Lower lobe of right lung (tissue), 2 donors: ENCODE measurements at places on chromosomes 1 and 21.

GRCh38 chr1:6724517-6725141 is 23.0 kb upstream of the DNAJC11 start:
- H3K4me1 ChIP-seq, result no peaks in the 10 kb centered on the region
- H3K4me3 ChIP-seq, result no peak overlapping the region
- no peak for DNase-seq
- H3K27ac ChIP-seq, result no peak overlapping the region
- H3K36me3 ChIP-seq, result no peaks in the 10 kb centered on the region
- no peaks in the 10 kb centered on the region for H3K27me3 ChIP-seq

DNA sequence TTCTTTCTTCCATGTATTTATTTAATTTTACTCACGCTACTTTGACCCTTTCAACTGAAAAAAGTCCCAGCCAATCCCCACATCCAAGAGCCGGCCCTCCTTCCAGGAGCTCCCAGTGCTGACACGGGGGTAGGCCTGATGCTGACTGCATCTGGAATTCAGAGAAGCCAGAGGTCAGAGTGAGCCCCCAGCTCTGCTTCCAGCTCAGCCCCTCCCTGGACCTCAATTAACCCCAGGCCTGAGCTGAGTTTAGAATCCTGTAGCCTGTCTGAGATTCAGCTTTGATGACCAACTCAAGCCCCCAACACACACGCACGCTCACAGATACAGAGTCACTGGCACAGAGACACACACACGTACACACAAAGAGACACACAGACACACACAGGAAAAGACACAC is 247.9 kb downstream of the NPHP4 start:
- peak; percentile 14 for DNase-seq
- peaks cover 40% of the 10 kb centered on the region for H3K27me3 ChIP-seq
- H3K27ac ChIP-seq, result no peak overlapping the region
- no peak overlapping the region for H3K4me3 ChIP-seq
- no peaks in the 10 kb centered on the region for H3K36me3 ChIP-seq
- H3K4me1 ChIP-seq, result no peaks in the 10 kb centered on the region

DNA sequence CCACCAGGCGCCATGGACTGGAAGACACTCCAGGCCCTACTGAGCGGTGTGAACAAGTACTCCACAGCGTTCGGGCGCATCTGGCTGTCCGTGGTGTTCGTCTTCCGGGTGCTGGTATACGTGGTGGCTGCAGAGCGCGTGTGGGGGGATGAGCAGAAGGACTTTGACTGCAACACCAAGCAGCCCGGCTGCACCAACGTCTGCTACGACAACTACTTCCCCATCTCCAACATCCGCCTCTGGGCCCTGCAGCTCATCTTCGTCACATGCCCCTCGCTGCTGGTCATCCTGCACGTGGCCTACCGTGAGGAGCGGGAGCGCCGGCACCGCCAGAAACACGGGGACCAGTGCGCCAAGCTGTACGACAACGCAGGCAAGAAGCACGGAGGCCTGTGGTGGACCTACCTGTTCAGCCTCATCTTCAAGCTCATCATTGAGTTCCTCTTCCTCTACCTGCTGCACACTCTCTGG is 3.8 kb downstream of the GJB3 start:
- DNase-seq, result no peak
- H3K36me3 ChIP-seq, result no peaks in the 10 kb centered on the region
- H3K4me1 ChIP-seq, result peaks cover 17% of the 10 kb centered on the region
- H3K4me3 ChIP-seq, result no peak overlapping the region
- no peak overlapping the region for H3K27ac ChIP-seq
- H3K27me3 ChIP-seq, result peaks cover 31% of the 10 kb centered on the region

DNA sequence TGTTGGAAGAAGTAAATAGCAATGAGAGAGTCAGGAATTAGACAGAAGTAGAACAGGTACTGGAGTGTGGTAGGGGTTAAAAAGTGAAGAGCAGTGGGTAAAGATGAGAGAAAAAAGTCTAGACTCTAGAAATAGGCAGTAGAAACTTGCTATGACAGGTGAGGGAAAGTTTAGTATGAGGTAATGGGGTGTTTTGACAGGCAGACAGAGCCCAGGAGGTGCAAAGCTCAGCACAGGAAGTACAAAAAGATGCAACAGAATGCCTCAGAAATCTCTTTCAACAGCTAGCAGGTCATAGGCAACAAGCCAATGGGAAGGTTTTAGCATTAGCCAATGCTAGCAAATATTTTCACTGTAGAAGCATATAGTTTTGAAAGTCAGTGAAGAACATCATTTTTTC is 319.1 kb upstream of the SGIP1 start:
- no peaks in the 10 kb centered on the region for H3K27me3 ChIP-seq
- no peaks in the 10 kb centered on the region for H3K4me1 ChIP-seq
- H3K4me3 ChIP-seq, result no peak overlapping the region
- H3K27ac ChIP-seq, result no peak overlapping the region
- no peaks in the 10 kb centered on the region for H3K36me3 ChIP-seq

GRCh38 chr1:21344750-21345443 is 54.6 kb upstream of the ECE1 start:
- H3K4me1 ChIP-seq, result peaks cover 47% of the 10 kb centered on the region
- DNase-seq, result peak; percentile 58
- no peaks in the 10 kb centered on the region for H3K27me3 ChIP-seq
- H3K27ac ChIP-seq, result peak overlapping the region; percentile 79
- H3K36me3 ChIP-seq, result no peaks in the 10 kb centered on the region

DNA sequence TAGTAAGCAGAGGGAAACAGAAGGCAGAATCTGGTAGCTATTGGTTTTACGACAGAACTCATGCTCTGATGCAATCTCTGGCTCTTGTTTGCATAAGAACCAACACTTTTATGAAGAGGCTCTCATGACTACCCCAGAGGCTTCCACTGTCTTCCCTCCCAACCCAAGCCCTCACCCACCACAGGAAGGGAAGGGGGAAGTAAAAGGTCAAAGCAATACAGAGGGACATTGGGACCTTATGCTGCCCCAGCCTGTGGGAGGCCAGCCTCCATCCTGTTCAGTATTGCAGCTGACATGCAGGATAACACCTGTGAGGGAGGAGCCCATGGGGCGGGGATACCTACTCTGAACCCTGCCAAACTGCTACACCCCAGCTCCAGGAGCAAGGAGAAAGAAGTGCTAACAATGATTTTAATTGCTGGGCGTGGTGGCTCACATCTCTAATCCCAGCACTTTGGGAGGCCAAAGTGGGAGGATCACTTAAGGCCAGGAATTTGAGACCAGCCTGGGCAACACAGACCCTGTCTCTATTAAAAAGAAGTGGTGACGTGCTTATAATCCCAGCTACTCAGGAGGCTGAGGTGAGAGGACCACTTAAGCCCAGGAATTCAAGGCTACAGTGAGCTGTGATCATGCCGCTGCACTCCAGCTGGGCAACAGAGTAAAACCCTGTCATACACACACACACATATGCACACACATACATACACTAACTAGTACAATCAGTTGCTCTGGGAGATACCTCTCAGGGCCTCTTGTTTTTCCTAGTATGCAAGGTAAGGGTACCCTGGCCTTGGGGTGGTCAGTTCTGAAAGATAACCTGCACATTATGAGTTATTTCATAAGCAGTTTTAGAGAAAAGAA is 9.5 kb downstream of the MR1 start:
- peaks cover 6% of the 10 kb centered on the region for H3K36me3 ChIP-seq
- no peak overlapping the region for H3K4me3 ChIP-seq

GRCh38 chr1:33391343-33392078 is 39.4 kb downstream of the PHC2 start:
- H3K4me1 ChIP-seq, result peaks cover 6% of the 10 kb centered on the region
- H3K4me3 ChIP-seq, result no peak overlapping the region
- no peaks in the 10 kb centered on the region for H3K36me3 ChIP-seq
- DNase-seq, result no peak

DNA sequence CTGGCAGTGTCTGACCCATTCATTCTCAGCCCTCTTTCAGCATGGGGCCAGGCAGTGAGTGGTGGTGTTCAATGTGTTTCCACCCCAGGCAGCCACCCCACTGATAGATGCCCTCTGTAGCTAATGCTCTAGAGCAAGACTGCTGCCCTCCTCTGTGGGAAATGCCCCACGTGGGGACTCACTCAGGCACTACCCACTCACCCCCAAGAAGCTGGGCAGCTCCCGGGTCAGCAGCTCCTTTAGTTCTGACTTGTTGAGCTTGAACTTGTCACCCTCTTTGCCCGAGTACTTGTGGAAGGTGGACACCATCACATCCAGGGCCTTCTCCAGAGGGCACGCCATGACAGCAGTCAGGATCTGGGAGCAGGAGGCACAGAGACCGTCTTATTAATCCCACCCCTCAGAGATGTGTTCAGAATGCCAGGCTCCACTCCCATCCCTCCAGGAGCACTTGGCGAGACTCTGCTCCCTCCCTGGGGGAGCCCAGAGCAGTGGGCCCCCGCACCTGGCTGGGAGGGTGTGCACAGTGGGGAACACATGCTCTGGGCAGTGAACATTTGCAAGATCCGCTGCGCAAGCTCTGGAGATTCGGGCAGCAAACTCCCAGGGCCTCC is 1.0 kb downstream of the S100A4 start:
- DNase-seq, result no peak
- peak overlapping the region; percentile 68 for H3K4me3 ChIP-seq
- H3K36me3 ChIP-seq, result peaks cover 16% of the 10 kb centered on the region
- H3K27ac ChIP-seq, result peak overlapping the region; percentile 90
- H3K27me3 ChIP-seq, result no peaks in the 10 kb centered on the region

GRCh38 chr1:180594723-180595122 is 36.0 kb downstream of the OVAAL start:
- DNase-seq, result no peak
- no peaks in the 10 kb centered on the region for H3K36me3 ChIP-seq
- no peak overlapping the region for H3K4me3 ChIP-seq
- no peaks in the 10 kb centered on the region for H3K27me3 ChIP-seq
- H3K27ac ChIP-seq, result no peak overlapping the region
- no peaks in the 10 kb centered on the region for H3K4me1 ChIP-seq

DNA sequence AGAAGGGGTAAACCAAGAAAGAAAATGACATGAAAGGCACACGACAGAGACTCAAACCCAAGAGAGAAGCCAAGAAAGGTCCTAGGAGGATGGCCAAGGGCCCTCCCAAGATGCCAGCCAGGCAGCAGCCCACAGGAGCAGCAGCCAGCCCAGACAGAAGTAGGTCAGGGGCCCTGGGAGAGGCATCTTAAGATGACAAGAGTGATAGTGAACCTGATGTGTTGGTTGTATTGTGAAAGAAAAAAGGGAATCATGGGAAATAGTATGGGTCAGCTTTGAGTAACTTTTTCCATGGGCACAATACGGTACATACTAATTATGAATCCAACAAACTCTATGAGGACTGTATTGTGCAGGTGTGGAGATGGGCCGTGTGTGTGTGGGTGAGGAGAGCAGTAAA is 3.3 kb downstream of the CCSAP start:
- H3K4me3 ChIP-seq, result no peak overlapping the region
- no peaks in the 10 kb centered on the region for H3K36me3 ChIP-seq
- peaks cover 25% of the 10 kb centered on the region for H3K4me1 ChIP-seq
- H3K27ac ChIP-seq, result no peak overlapping the region
- H3K27me3 ChIP-seq, result no peaks in the 10 kb centered on the region

- peak overlapping the region; percentile 66 for H3K27ac ChIP-seq
- H3K27me3 ChIP-seq, result no peaks in the 10 kb centered on the region
- no peak overlapping the region for H3K4me3 ChIP-seq
- H3K36me3 ChIP-seq, result no peaks in the 10 kb centered on the region
Observed at GRCh38 chr1:109253803-109254620, 4.7 kb downstream of the CELSR2 start.

GRCh38 chr21:29658934-29659203 is 280.9 kb downstream of the GRIK1 start:
- H3K27ac ChIP-seq, result no peak overlapping the region
- DNase-seq, result no peak
- no peak overlapping the region for H3K4me3 ChIP-seq
- H3K27me3 ChIP-seq, result no peaks in the 10 kb centered on the region

- peak overlapping the region; percentile 38 for H3K4me3 ChIP-seq
- DNase-seq, result no peak
- H3K4me1 ChIP-seq, result peaks cover 16% of the 10 kb centered on the region
- no peaks in the 10 kb centered on the region for H3K27me3 ChIP-seq
- H3K36me3 ChIP-seq, result no peaks in the 10 kb centered on the region
- H3K27ac ChIP-seq, result peak overlapping the region; percentile 59
Observed at GRCh38 chr1:117735045-117735992, 129.5 kb downstream of the TENT5C start.

DNA sequence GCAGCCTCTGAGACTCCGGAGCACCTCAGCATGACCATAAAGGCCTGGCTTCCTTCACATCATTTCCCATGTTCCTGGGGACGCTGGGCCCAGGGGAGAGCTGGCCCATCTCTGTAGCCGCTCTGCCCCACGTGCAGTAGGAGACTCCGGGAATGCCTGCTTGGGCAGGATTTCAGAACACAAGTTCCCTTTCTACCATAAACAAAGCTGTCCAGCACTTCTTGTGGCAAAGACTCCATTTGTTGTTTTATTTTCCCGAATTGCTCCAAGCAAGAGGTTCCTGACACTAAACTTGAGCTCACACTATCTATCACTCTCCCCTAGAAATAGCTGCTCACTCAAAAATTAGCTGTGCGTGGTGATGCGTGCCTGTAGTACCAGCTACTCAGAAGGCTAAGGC is 21.9 kb downstream of the CHD5 start:
- no peak overlapping the region for H3K4me3 ChIP-seq
- no peaks in the 10 kb centered on the region for H3K36me3 ChIP-seq
- peaks cover 7% of the 10 kb centered on the region for H3K27me3 ChIP-seq
- H3K4me1 ChIP-seq, result no peaks in the 10 kb centered on the region
- H3K27ac ChIP-seq, result no peak overlapping the region
- DNase-seq, result no peak

DNA sequence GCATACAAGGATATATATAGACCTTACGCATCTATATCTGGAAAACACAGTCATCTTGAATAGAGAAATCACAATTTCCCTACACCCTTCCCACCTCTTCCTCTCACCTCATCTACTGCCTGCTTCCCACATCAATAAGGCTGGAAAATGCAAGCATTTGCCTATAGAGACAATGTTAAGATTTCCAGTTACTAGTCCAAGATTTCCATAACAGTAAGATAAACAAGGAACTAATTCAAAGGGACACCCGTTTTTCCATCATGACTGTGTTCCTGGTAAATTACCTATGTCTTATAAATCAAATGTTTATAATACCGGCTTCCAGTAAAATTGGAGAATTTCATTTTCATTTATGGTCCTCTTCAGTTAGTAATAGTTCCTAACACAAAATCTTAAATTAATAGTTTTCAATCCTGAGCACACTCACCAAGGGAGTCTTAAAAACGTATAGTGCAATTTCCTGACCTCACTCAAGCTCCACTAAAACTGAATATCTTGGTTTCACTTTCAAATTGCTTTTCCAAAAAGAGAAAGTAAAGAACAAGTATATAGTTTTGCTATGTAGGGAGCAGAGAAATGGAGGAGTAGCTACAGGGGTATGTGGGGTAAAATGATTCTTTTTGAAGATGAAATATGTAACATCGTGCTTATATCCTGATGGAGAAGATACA is 398.7 kb downstream of the PLPP3 start:
- H3K4me1 ChIP-seq, result no peaks in the 10 kb centered on the region
- no peak overlapping the region for H3K27ac ChIP-seq
- no peak for DNase-seq
- no peaks in the 10 kb centered on the region for H3K36me3 ChIP-seq
- H3K4me3 ChIP-seq, result peak overlapping the region; percentile 17
